ENCODE measurements at places on chromosomes 5 and 9.

DNA sequence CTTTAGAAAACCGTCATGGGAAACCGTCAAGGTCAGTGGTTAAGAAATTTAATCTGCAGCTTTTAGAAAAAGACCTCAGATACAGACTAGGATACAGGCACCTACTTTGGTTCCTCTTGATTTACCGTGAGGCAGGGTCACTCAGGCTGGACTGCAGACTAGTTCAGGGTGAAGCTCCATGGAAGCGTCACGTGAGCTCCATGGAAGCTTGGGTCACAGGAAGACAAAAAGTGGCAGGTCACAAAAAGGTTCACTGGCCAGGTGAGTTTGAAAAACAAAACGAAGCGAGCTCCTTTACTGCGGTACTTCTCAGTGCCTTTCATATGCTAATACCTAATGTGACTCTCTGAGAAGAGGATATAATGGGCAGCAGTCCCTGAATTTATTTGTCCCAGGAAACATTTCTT lies 43.0 kb downstream of the PRRC2B start:
- DNase-seq = no peak

GRCh38 chr5:159316519-159317383 lies 13.5 kb downstream of the IL12B start:
- DNase-seq = peak; percentile 37

GRCh38 chr9:96169484-96169883 lies 132.5 kb downstream of the HSD17B3 start:
- no peak for DNase-seq

- no peak for DNase-seq
Measured at GRCh38 chr5:150057996-150058395, 28.4 kb downstream of the CSF1R start.

- DNase-seq = no peak
Measured at GRCh38 chr5:89827359-89827758, 582.2 kb downstream of the CETN3 start.

DNA sequence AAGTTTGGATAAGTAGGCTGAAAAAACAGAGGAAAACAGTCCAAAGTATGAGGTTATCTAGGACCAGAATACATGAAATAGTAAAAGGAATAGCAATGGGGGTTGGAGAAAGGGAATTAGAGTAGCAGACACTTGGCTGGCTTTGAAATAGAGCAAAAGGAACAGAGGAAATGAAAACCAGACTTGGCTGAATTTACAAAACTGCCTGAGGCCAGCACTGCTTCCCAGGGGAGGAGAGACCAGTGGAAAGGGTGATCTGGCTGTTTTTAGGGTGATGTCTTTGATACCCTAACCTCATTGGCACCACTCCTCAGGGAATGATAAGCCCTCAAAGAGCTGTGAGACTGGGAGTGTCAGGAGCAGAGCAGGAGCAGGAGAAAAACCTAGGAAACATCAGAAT lies 413.4 kb upstream of the SLC30A5 start:
- DNase-seq = no peak

GRCh38 chr5:13865312-13865711 lies 79.2 kb downstream of the DNAH5 start:
- DNase-seq = no peak

DNA sequence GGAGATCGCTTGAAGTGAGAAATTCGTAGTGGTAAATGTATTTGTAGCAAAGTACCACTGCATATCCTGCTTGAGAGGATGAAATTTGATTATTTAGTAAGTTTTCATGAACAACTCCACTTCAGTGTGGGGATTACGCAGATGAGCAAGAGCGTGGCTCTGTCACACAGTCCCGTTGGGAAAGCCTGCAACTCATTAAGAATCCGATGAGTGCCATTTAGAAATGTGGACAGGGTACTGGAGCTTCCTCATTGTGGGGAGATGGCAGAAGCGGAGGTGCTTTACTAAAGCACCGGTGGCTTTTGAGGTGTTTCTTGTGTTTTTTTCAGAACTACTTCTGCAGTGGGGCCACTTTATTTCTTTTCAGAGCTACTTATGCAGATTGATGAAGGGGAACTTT lies 1.4 kb downstream of the TJP2 start:
- no peak for DNase-seq

- DNase-seq = no peak
Measured at GRCh38 chr9:72471096-72471495, 50.3 kb upstream of the TMC1 start.

DNA sequence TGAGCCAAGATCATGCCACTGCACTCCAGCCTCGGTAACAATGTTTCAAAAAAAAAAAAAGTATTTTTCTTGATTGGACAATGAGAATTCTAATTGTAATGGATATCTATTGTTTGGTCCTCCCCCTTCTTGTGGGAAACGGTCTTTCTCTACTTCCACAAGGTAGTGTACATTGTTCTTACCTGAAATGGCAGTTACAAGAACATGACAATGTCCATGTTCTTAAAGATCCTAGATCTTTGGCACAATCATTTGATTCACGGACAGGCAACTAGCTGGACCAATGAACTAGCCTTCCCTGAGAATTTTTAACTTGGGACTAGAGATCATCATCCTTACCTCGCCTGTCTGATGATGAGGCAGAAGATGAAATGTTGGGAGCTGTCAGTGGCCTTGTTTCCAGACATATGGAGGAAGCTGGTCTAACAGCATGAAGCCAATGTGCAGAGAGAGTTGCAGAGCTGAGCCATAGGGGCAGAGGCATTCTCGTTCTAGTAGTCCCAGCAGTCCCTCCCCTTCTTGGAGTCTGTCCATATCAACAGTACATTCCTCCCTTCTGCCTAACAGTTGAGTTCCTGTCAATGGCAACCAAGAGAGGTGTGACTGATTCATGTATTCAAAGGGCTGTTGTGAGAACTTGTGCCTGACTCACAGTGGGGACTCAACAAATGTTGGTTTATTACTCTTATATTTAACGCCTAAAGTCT lies 2.1 kb upstream of the MARCHF6 start:
- DNase-seq = no peak

DNA sequence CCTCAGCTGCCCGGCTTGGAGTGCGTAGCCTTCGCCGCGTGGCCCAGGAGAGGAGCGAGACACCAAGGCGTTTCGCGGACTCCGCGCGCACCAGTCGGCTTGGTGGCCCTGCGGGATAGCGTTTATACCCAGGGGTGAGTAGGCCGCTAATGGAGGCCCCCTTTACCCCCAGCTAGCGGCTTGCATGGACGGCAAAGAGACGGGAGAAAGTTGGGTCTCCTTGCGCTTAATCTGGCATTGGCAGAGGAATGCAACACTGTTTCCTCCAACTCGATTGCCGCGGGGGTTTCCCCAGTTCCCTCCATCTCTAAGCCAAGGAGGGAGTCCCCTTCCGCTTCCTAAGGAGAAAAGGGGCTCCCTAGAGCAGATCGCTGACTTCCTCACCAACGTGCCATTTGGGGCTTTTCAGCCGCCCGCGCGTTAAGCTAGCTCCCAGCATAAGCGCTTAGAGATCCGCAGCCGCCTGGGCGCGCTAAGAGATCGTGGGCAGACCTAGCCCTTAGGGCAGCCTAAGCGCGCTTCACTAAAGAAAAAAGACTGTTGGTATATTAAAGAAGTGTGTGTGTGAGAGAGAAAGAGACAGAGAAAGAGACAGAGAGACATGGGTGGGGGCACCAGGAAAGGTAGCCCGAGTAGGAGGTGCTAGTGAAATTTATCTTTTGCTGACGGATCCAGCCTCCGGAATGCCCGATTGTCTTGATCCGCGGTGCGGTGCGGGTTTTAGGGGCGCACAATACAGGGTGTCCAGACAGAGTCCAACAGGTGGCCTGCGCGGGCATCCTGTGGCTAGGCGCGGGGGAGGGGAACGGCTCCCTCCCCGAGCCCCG lies 597.9 kb upstream of the SGCD start:
- no peak for DNase-seq

DNA sequence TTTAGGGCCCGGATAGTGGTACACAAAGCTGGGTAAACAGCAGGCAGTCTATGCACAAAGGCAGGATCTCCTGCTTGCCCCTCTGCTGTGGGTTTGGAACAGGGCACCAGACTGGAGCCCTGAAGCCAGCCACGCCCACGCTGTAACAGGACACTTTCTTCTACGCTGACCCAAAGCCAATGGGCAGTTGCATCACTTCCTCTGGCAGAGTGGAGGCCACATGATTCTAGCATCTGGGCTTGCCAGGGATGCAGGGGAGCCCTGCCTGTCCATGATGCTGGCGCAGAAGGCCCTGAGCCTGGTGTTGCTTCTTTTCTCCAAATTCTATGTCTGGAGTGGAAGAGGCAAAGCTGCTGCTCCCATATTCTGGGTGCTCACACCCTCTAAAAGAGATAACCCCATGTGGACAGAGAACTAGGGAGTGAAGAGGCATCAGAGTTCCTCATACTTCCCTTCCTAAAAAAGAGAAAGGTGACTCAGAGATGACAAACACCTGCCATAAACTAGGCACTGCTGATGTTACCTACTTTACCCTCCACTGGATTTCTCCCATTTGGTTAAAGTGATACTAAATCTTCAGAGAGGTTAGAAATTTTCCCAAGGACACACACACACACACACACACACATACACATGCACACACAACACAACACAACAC lies 260.3 kb upstream of the KLF4 start:
- DNase-seq = no peak

DNA sequence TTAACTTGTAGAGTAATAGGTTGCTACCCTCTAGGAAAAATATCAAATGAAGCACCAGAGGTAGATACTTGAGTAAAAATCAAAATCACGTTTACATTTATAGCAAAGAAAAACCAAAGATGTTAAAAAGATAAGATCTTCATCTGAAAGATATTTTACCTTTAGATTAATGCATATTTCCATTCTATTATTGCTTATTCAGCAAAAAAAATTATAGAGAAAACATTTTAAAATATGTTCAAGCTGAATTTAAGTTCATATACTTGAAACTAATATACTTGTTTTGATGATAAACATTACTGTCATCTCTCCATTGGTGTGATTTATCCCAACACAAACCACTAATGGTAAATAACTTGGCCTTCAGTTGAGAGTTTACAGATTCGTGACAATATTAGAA lies 422.3 kb downstream of the CAAP1 start:
- no peak for DNase-seq

GRCh38 chr5:140049205-140049604 lies 6.1 kb upstream of the NRG2 start:
- no peak for DNase-seq

DNA sequence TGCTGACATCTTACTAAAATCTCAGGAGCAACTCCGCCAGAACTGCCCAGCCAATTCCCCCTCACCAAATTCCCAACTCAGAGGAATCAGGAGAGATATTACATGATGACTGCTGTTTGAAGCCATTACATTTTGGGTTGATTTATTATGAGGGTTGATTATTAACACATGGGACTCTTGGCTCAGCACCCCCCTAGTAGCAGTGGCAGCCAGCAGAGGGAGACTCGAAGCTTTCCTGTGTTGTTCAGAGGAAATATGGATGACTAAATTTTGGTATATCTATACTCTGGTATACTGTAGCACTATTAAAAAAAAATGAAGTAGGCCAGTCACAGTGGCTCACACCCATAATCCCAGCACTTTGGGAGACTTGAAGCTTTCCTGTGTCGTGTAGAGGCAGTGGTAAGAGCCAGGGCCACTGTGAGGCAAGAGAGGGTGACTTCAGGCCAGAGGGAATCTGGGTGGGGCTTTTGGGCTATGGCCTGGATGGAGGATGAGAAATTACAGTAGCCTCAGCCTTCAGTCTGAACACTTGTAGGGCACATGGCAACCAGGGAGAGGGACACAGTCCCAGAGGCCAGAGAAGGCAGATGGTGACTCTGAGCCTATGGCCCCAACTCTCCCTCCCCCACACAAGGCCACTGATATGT lies 111.4 kb downstream of the LHX2 start:
- no peak for DNase-seq

Data from stimulated activated naive CD8-positive, alpha-beta T cell treated with anti-CD3 and anti-CD28 coated beads, Interleukin-15, Interleukin-2, amounts not matched to agents 100 U/mL and 50 U/mL, for 24 hours (primary cell).